Daoy (cell line): ENCODE measurements at places on chromosomes 7 and 10. TPM values are rescaled to one million over a fixed set of nuclear protein-coding genes. Genes with fewer than 3 reads are reported as not detected.

- no peak for DNase-seq
These were observed 86.4 kb downstream of the PRPF18 start for GRCh38 chr10:13673156-13673555.

- peak; percentile 54 for DNase-seq
These were observed 11.9 kb downstream of the CHST3 start for GRCh38 chr10:71975871-71976725.

DNA sequence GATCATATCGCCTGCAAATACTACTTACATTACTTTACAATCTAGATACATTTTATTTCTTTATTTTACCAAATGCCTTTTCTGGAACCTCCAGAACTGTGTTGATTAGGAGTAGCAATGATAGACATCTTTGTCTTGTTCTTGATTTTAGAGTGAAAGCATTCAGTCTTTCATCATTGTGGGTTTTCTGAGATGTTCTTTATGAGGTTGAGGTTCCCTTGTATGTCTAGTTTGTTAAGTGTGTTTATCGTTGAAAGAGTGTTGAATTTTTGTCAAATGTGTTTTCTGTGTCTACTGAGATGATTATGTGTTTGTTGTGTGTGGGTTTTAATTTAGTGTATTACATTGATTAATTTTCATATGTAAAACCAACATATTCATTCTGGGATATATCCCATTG lies 17.1 kb downstream of the SEPTIN7 start:
- DNase-seq: no peak

DNA sequence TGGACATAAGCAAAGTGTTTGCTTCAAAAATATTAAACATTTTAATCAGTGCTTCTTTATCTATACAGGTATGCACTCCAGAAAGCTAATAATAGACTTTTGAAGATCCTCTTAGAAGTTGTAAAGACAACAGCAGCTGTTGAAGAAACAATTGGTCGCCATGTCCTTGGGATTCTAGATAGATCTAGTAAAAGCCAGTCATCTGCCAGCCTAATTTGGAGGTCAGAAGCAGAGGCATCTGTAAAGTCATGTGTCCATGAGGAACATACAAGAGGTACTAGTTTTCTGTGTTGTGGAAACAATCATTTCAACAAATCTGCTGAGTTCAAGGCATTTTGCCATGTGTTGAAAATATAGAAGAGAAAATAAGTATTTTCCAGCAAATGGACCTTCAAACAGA lies 89.3 kb downstream of the CYP51A1 start:
- no peak for DNase-seq

GRCh38 chr10:129005080-129005479 lies 462.0 kb upstream of the MGMT start:
- no peak for DNase-seq

Gene FAM221A
- total RNA-seq: 6.5 and 6.9 TPM in 2 replicates

Gene MAGI2
- total RNA-seq: 0.06 and 0.34 TPM in 2 replicates

Gene CLCN1
- 0.23 TPM in 1 of 2 replicates, not detected in the other for total RNA-seq

Gene HOXA11
- total RNA-seq: 7.7 and 8.2 TPM in 2 replicates
